Activated B cell treated with CpG ODN at 0.5 μM for 24 hours (primary cell): ENCODE measurements at places on chromosomes 7 and 10. TPM values are rescaled to one million over a fixed set of nuclear protein-coding genes. Genes with fewer than 3 reads are reported as not detected.

DNA sequence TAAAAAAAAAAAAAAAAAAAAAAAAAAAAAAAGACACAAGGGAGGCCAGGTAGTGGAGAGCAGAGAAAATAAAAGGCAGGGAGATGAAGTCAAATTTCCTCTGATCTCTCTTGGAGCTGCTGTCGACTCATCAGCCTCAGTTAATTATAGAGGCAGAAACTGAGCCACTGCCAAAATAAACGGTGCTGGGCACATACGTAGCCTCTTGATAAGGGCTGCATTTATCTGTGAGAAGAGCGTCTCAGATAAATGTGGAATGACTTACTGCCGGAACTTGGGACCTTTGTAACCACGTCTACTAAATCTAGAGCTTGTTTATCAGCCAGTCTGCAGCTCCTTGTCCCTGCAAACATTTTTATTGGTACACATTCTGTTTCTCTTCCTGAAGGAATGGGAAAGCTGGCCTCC, 162.3 kb downstream of the BAMBI start:
- no peak for DNase-seq

The HABP2 gene
- not detected in 2 replicates for total RNA-seq

- DNase-seq, result no peak
Observed at GRCh38 chr10:70558295-70558694, 44.2 kb downstream of the PRF1 start.

DNA sequence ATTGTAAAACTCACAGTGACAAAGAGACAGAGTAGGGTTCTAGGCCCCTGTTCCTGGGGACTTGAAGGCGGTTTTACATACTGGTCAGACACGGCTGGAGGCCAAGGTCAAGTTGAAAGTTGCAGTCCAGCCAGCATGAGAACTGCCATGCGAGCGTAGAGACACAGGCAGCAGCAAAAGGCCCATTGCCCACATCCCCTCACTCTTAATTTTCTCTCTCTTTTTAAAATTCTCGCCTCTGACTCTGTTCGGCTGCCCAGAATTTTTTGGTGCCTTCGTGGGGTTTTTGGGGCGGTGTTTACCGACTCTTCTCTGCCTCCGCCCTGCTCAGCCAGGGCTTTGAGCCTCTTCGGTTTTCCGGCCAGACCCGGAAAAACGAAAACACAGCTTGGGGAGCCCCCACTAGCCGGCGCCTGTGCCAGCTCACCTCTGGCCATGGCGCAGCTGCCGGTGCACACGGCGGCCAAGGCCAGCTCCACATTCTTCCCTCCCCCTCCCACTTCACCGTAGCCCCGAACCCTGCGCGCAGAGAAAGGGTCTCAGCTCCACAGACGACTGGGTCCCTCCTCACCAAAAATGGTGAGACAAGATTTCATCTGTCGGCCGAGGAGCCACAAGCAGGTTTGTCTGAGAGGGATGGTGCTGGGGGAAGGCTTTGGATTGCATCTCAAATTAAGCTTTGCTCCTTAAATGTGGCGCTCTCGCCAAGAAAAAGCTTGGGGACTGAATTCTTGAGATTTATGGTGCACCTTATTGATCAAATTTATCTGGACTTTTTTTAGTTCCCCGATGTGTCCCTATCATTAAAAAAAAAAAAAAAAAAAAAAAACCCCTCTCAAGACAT, 2.3 kb upstream of the HOXA13 start:
- DNase-seq, result no peak

The C10orf62 gene
- total RNA-seq, result not detected in 2 replicates

The HOXA4 gene
- total RNA-seq, result 0.17 and 0.40 TPM in 2 replicates

DNA sequence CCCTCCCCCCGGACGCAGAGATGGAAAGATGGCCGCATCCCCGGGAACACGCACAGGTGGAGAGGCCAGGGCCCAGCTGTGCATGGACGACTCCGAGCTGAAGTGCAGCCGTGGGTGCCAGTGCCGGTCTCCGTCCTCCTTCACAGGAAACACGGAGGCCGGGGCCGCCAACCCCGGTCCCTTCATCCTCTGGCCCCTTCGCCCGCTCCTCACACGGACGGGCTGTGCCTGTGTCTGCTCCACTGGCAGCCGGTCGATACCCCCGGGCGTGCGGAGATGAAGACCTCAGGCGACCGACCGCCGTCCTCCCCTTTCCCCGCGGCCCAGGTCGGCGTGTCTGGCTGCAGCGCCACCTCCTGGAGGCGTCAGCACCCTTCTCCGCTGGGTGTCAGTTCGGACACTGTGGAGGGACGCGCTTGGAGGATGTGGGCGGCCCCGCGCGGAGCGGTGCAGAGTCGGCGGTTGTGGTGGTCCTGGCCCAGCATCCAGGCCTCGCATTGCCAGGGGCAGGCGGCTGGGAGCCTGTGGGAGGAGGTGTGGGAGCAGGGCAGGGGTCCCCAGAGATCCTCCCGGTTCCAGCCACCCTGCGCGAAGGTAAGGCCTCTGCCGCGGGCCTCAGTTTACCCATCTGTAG, 9.9 kb downstream of the ZNF511 start:
- peak; percentile 69 for DNase-seq

DNA sequence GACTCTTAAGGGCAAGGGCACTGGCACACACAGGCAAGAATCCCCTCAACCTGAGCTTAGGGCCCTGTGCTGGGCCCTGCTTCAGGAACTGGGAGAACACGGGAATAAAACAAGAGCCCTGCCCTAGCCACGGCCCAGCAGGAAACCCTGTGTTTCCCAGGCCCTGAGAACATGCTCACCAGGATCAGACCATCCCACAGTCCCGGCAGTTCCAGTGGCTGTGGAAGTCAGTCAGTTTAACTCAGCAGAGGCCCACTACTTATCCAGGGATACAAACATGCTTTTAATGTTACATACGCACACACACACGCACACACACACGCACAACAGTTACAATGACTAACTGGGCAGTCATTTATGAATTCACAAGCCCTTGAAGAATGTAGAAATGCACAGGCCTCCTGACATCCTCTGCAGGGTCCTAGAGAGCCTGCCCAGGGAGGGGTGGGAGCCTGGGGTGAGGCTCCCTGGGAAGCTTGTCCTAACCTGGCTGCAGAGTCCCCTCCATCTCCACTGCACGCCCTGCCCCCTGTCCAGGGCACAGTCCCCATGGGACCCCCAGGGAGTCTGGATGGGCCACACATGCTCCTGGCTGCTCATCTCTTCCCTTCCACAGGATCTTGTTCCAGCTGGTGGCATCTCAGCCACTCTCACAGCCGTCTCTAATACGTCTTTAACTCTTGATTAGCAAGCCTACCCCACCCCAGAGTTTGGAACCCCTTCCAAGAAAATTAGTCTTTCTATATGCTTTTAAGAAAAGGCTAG, 97.6 kb downstream of the TCERG1L start:
- DNase-seq, result no peak

The SDHAF3 gene
- 20.6 and 24.2 TPM in 2 replicates for total RNA-seq

The LRRD1 gene
- total RNA-seq, result not detected in 2 replicates

- no peak for DNase-seq
Observed at GRCh38 chr10:26543567-26544306, 105.6 kb downstream of the APBB1IP start.
